Activated CD8-positive, alpha-beta memory T cell treated with anti-CD3 and anti-CD28 coated beads for 24 hours (primary cell): ENCODE measurements at places on chromosomes 6 and 20.

DNA sequence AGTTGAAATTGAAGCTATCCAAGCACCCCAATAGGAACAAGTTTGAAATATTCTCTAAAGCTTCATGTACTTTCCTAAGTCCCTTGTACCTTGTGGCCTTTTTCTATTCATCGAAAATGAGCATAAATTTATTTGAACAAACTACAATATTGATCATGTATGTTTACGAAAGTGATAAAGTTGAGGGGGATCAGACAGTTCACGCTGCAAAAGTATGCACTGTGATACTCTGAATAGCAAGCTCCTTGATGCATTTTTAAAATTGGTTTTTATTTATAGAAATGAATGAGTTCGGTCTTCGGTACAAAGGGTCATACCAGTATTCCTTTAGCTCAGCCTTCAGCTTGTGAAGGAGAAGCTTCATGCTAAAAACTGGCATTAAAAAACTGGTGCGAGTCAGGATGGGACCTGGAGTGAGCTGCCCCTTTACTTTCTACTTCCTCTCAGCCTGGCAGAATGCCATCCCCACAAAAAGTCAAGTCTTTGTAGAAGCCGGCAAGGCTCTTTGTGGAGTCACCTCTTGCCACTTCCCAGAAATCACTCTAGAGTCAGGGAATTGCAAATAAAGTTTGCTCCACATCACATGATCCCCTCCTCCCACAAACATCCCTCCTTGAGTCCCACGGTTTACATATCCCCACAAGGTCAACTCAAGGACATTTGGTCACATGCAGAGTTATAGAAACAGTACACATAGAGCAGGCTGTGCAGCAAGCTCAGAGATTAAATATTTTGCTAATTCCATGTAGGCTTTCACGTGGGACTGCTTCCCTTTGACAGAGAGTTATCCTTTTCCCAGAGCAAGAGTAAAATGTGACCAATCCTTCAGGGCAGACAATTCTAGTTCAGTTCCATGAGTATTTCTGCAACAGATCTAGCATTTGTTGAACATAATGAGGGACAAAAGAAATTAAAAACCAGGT is 34.6 kb upstream of the ADGRF1 start:
- DNase-seq: no peak

DNA sequence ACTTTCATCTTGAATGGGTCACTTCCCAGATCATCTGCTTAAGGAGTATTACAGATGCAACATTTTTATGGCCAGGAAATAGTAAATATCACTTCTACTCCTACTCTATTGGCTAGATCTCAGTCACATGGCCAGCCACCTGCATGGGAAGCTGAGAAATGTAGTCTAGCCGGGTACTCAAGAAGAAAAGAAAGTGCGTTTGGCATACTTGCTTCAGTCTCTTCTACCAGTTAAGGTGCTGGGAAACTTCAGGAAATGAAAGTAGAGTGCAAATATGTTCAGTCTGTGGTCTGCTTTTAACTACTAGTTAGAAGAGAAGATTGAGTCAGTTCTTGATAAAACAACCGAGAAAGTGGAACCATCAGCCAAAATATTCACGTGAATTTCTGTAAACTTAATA is 129.2 kb downstream of the PDSS2 start:
- no peak for DNase-seq

DNA sequence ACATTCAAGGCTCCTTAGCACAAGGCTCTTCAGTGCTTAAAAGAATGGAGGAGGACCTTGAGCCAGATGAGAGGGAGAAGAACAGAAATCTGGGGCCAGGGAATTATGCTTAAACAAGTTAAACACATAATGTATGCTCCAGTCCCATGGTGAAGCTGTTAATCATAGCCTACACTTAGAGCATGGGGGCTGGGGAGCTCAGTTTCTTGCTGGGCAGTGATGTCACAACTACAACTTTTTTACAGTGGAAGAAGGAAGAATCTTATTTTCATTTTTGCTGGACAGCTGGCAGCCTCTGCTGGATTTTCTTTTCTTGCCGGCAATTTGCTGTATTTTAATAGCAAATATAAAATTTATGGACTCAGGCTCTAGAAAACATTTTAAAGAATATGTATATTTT is 432.5 kb downstream of the CD109 start:
- DNase-seq: no peak

- no peak for DNase-seq
Observed at GRCh38 chr20:49579874-49580812, 12.2 kb upstream of the PTGIS start.

DNA sequence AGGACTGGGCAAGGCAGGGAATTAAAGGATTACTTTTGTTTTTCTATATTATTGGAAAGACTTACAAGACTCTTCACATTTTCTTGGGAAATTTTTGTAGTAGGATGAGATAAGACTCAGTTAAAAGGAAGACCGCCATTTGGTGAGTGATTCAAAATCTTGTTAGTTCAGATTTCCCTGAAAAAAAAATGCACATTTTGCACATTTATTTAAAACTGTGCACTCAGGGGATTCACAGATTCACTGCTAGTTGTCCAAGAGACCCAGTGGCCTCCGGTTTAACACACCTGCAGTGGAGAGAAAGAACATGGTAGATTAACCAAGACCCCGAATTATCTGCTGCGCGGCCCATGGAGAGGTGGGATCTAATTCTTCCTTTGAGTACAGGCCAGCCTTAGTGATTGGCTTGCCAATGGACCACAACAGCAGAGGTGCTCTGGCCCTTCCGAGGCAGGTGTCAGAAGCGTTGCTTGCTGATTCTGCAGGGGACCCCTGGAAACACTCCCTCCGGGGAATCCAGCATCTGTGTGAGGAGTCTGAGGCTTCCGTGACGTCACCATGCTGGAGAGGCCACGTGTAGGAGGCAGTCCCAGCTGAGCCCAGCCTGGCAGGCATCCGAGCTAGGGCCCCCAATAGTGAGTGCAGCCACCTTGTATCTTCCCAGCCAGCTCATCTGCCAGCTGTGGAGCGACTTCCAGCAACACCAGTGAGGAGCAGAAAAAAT is 68.9 kb downstream of the ZNF217 start:
- DNase-seq: peak; percentile 38

- no peak for DNase-seq
Observed at GRCh38 chr6:121491576-121491975, 56.1 kb downstream of the GJA1 start.

DNA sequence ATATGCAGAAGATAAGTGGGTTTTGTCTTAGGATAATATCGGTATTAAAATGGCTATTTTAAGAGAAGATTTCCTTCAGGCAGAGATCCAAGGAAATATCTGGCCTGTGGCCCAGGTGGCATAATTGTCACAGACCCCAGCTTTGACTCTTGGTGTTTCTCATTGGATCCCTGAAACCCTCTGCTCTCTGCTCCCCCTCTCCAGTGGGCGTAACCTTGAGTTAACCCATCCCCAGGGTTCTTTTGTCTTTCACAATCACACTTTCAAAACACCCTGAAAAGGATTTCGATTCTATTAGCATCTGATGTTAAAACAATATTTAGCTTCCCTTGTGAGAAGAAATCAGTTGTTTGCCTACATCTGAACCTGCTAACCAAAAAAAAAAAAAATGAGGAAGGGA is 7.2 kb downstream of the SSTR4 start:
- DNase-seq: no peak

- no peak for DNase-seq
Observed at GRCh38 chr6:36141091-36141490, 10.8 kb downstream of the MAPK13 start.

DNA sequence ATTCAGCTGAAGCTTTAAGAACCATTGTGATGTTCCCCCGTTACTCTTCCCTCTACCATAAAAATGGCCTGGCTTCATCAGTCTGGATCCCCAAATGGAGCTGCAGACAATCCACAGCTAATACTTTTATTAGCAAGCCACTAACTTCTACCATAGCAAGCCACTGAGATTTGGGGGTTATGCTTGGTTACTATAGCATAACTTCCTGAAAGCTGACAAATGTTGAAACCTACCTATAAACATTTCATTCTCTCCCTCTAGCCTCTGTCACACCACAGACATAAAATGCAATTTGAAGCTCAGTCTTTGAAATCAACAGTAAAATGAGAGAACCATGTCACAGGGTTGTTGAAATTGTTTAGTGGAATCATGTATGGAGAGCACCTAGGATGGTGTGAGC is 3.0 kb upstream of the HTR1E start:
- no peak for DNase-seq

GRCh38 chr20:23626040-23626620 is 11.6 kb downstream of the CST3 start:
- no peak for DNase-seq

DNA sequence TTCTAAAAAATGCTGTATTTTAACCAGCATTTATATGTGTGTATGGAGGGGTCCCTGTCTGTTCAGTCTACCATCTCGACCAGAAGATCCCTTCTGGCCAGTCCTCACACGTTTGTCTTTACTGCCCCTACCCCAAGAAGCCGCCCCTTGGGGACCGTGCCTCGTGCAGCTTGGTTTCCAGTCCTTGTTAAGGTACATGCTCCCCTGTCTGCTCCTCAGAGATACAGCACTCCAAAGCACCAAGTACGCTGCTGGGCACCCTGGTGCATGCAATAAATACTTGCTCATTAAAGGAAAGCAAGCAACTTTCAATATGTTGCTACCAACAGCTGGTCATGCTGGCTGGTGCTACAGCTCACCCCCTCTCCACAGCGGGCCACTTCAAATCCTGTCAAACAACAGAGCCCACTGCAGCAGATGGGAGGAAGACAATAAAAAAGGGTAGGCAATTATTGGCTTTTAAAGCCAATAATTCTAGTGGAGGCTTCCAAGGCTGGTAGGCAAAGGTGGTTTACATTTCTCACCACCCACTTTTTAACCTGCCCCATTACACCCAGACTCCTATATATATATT is 61.6 kb downstream of the PSMG4 start:
- no peak for DNase-seq

DNA sequence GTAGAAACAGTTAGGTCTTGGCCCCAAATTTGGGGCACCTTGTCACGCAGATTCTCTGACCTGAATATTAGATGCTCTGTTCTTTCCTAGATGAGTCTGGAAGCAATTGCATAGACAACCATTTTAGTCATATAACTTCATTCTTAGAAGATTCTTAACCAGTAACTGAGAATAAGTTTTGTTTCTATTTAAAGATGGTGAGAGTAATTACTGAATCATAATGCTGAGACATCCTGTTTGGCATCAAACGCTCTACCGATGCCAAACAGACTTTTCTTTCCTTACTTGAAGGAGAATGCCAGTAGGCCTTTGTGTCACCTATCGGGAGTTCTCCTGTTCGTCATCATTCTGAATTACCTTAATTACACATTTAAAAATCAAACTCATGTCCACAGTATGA is 131.6 kb upstream of the ID4 start:
- DNase-seq: no peak

DNA sequence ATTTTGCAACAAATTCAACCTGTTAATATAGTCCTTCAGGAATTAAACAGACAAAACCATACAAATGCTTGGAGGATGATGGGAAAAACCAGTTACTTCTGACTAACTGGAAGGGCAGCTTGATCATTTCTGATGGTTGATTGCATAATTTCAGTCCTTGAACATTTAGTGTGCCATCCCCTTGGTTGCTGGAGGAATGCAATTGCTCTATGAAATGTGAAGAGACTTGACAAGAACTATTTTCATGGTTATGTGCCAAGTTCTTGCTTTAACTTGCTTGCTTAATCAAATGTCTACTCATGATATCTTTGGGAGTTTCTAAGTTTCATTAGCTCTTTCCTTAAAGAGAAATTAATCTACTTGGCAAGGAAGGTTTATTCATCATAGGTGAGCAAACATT is 45.2 kb downstream of the ANKEF1 start:
- no peak for DNase-seq

DNA sequence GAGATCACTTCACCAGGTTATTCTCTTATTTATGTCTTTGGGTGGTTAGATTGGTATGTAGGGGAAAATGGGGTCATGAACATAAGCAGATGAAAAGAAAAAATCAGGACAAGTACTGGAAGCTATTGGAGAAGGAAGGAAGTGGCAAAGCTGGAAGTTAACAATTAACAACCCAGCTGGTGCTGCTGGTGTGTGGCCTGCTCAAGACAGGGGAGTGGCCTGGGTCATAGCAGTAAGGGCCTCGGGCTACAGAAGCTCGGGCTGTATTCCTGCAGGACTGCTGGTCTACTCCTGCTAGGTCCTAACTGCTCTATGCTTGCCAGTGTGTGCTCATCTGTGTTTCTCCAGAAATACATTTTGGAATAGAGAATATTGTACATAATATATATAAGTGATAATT is 19.6 kb downstream of the MYLIP start:
- no peak for DNase-seq

DNA sequence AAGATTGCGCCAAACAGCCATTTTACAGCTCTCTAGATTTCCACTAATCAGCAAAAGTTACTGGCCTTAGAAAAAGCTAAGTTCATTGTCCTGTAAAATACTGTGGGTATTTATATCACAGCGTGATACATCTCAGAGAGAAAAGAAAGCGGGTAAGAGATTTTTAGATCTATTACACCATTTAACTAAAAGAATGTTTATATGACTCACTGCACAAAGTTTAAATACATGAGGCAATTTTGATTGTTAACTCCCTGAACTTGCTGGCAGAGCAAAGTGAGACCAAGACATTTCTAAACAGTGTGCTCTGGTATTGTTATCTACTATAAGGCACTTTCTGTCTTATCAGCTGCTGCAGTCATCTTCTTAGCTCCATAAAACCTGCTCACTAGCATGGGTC is 314.3 kb downstream of the EPHA7 start:
- no peak for DNase-seq

DNA sequence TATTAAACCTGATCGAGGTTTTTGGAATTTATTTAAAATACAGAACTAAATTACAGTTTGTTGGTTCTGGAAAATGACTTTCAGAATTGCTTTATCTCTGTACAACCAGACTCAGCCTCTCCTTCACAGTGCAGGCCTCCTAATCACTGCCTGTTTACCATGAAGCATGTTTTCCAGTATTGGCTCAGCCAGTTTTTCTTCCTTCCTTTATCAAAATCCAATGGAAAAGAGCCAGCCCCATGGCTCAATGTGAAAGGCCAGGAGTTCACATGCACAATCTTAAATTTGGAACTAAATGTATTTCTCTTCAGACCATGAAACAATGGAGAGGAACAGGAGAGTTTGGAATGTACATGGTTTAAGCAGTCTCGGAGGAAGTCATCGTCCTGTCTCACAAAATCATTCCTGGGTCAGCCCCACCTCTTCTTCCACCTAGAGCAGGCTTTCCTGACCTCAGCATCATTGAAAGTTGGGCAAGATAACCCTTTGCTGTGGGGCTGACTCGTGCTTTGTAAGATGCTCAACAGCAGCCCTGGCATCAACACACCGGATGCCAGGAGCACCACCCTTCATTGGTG is 680.9 kb upstream of the AGPAT4 start:
- no peak for DNase-seq

- no peak for DNase-seq
Observed at GRCh38 chr6:712805-713204, 19.9 kb upstream of the EXOC2 start.

DNA sequence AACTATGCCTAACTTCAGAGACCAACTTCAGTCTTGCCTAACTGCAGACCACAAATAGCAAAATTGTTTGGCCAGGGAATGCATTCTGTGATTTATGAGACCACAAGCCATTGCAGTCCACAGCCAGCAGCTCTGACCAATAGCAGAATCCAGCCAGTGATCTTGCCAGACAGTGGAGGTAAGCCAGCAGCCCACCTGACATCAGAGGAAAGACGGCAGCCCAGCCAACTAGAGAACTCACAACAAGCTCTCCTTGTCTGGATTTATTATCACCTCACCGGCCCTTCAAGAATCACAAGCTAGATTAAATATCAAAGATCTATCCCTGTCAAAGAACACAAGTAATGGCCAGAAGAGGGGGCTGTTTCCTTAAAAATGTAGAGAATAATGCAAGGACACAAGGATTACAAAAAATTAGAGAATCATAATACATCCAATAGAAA is 66.5 kb upstream of the SLC35F1 start:
- no peak for DNase-seq

- DNase-seq: no peak
Observed at GRCh38 chr6:170117111-170117972, 173.5 kb downstream of the DLL1 start.
